ENCODE measurements at places on chromosomes 5 and 9.

- DNase-seq: no peak
Measured at GRCh38 chr5:3489239-3489843, 106.3 kb upstream of the IRX1 start.

- DNase-seq: no peak
Measured at GRCh38 chr5:80554646-80555045, 15.4 kb downstream of the ANKRD34B start.

GRCh38 chr5:17433406-17433805 lies 64.6 kb upstream of the TAF11L2 start:
- no peak for DNase-seq

DNA sequence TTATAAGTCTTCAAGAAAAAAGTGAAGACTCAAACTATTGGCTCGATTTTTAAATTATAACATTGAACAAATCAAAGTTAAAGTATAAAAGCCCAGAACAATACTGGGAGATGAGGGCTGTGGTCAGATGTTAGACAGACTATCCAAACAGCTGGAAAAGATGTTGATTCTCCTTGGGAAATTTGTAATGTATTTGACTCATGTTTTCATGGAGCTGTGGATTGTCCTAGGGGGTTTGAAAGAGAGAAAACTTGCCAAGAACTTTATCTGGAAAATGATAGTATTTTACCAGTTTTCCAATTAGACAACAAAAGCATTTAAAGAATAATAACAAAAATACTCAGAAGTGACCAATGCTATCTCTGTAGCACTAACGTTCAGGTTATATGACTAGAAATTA lies 339.2 kb downstream of the ARL15 start:
- DNase-seq: no peak

DNA sequence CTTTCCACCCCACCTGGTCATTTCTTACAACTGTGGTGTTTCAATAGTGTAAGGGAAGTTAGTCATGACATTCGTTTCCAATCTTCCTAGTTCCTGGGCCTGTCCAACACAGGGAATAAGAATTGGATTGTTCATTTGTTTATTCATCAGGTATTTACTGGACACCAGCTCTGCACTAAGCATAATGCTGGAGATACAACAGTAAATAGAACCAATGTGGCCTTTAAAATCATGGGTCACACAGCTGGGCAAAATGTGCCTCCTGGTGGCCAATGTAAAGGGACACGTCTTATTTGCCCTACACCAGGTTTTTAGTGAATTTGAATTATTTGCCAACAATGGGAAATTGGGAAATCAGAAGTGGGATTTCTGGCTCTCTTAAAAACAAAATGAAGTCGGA lies 10.4 kb downstream of the ABLIM3 start:
- DNase-seq: peak; percentile 22

DNA sequence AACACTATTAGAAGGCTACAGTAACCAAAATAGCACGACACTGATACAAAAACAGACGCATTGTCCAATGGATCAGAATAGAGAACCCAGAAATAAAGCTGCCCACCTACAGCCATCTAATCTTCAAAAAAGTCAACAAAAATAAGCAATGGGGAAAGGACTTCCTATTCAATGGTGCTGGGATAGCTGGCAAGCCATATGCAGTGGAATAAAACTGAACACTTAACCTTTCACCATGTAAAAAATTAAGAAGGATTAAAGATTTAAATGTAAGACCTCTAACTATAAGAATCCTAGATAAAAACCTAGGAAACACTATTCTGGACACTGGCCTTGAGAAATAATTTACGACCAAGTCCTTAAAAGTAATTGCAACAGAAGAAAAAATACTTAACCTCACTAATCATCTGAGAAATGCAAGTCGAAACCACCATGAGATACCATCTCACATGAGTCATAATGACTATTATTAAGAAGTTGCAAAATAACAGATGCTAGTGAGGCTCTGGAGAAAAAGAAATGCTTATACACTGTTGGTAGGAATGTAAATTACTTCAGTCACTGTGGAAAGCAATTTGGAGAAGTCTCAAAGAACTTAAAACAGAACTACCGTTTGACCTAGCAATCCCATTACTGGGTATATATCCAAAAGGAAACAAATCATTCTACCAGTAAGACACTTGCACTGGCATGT lies 203.3 kb upstream of the CDH9 start:
- DNase-seq: peak; percentile 98

- DNase-seq: no peak
Measured at GRCh38 chr9:136923881-136924280, 20.7 kb downstream of the FBXW5 start.

GRCh38 chr5:92145852-92146251 lies 762.7 kb upstream of the ARRDC3 start:
- no peak for DNase-seq

DNA sequence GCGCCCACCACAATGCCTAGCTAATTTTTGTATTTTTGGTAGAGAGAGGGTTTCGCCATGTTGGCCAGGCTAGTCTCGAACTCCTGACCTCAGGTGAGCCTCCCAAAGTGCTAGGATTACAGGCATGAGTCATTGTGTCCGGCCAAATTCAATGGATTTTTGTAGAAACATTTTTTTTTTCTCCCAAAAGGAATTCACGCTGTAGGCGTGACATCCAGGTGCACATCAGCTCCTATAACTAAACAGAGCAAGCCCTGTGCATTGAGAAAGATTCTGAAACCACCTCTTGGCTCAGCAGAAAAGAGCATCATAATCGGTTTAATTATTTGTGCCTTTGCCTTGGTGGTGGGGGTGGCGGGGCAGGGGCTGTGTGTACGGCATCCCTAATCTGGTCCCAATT lies 32.9 kb upstream of the DAB2IP start:
- DNase-seq: no peak

DNA sequence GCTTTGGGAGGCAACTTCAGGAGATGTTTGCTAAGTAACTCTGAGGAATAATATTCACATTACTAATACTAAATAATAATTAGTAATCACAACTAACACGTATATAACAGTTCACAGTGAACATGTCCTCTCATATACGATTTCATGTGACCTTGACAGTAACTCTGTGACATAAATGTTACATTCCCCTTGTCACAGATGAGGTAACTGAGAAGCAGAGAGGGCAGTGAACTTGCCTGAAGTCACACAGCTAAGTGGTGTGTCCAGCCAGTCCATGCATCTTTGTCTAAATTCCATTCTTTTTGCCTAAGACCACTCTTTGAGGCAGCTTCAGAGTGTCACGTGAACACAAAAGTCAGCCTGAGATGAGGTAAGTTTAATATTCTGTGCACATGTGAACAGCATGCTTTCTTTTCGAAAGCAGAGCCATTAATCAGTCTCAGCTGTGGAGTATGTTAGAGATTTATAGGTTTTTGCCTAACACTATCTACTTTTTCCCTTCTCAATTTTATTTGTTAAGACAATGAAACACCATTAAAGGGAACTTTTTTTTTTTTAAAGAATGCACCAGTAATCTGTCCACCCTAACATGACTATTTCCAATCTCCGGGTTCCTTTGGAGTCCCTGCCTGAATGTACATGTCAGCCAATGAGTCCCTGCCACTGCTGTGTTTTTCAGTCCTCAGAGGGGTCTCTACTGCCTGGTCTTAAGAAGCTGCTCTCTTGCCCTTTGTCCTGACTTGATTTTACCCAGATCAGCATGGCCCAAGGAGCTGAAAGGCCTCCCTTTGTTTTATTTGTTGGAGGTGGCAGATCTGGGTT lies 43.5 kb downstream of the SH3PXD2B start:
- DNase-seq: no peak

DNA sequence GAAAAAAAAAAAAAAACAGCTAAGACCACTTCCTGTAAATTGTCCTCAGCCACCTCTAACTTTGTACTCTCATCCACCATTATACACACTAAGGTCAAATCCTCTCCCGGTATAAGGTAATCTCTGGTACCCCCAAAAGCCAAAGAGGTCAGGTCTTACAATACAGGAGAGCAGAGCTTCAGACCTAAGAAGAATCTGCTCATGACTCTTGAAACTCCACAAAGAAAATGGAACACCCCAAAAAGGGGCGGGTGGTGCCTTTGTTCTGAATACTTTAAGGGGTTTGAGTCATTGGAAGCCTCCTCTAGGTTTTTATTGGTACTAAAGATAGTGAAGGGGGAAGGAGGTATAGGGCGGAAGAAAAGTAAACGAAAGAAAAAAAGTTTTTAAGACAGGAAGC lies 69.8 kb downstream of the COL15A1 start:
- no peak for DNase-seq

DNA sequence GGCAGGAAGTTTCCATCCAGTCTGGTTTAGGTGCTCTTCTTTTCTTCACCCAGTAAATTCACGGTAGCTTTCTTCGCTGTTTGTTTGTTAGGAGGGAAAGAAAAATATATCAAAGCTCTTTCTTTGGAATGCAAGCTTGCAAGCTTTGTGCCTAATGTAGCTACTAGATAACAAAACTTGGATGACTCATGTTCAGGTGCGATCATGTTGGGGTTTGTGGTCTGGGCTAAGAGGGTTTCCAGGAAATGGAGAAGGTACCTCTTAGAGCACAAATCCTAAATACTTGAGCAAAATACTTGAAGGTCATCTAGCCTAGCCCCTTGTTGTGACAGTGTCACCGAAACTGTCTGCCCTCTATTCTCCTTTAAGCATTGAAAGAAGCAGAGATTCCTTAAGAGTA lies 17.7 kb downstream of the SRP19 start:
- no peak for DNase-seq

DNA sequence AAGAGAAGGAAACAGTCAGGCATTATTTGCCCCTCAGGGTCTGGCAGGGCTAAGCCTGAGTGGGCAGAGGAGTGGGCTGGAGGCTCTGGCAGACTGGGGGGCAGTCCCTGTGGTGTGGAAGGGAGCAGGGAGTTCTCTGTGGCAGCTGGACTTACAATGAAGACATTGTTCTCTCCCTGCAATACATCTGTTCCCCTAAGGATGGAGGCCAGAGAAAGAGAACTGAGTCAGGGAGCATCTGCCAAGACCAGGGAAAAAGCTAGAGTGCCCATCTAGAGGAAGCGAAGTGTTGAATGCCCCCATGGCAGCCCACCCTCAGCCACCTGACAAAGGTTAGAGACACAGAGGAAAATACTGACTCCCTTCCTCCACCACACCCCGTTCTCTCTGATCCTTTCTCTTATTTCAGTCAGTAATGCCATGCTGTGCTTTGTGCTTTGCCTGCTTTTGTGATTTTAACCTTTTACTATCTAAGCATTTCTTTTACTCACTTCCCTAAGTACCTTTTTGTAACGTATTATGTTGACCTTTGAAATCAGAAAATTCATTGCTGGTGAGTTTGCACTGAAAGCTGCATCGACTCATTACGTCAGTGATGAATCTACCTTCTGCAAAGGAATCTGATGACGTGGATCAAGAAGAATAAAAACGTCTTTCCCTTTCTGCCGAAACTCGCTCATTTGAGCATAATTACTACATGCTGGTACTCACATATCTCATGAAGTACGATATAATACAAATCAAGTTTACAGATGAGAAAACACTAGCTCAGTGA lies 76.0 kb downstream of the ACTL7B start:
- DNase-seq: no peak

GRCh38 chr9:122445155-122445749 lies 32.5 kb downstream of the OR1J1 start:
- no peak for DNase-seq

GRCh38 chr5:72064801-72065570 lies 42.3 kb upstream of the MAP1B start:
- no peak for DNase-seq

GRCh38 chr9:962023-962422 lies 14.4 kb upstream of the DMRT3 start:
- DNase-seq: no peak

DNA sequence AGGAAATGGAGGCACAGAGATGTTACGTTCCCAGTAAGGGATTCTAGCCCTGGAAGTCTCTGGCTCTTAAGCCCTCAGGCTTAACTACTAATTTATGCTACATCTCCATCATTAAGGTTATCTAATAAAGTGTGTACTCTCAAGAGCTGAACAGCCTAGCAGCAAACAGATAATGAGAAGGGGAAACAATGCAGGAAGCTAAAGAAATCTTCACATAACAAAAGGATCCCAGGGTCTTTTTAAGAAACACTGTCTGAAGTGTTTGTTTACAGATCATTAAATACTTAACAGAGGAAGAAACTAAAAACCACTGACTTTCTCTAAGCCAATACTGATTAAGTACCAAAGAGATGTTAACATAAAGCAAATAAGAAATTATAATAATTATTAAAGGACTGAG lies 129.0 kb downstream of the PAPPA start:
- no peak for DNase-seq

GRCh38 chr9:120792898-120793765 lies at the start of gene FBXW2:
FBXW2 (minus strand) TSS chr9:120793416; CDS start chr9:120788258, 5,158 bp downstream.
- peak; percentile 74 for DNase-seq

GRCh38 chr5:58921159-58921558 lies 338.3 kb downstream of the RAB3C start:
- DNase-seq: no peak

DNA sequence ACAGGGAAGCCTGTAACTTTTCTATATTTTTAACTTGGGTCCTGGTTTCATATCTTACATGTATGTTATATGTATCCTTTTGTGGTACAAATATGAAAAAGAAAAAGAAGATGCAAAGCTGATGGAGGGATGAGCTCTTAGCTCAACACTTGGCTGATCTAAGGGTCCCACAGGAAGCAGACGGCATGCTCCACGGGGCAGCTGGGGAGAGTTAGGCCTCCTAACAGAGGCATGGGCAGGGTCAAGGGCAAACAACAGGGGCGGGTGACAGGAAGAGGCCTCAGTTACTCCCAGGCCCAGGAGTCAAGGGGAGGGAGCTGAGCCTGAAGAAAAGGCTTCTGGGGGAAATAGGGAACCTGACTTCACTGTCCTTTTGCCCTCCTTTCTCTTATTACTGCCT lies 287.2 kb downstream of the ZSWIM6 start:
- no peak for DNase-seq

GRCh38 chr5:143923634-143924266 lies 111.8 kb downstream of the HMHB1 start:
- DNase-seq: peak; percentile 60
